ENCODE measurements at places on chromosomes 12 and 14.

- DNase-seq: no peak
These were observed 168.6 kb downstream of the STXBP6 start for GRCh38 chr14:24881116-24881893.

- no peak for DNase-seq
These were observed 148.7 kb downstream of the MDGA2 start for GRCh38 chr14:47526591-47527244.

DNA sequence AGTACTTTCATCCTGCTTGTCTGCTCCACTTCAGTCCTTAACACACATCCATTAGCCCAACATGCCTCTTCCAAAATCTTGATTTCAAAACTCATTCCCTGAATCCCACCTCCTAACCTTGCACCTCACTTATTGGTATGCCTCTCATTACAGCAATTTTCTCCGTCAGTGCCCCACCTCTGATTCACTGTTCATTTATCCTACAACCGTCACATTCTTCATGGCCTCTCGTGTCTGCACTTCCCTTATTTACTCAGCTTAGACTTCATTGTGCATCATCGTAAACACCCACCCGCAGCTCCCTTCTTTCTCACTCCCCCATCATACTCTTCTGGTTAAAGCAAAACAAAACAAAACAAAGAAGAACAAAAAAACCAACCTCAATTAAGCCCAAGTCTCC is 160.6 kb upstream of the HMGA2 start:
- DNase-seq: no peak

GRCh38 chr14:31025367-31026076 is at the start of gene AP4S1:
Gene AP4S1, plus strand, starts transcription at chr14:31025649. Its CDS starts 40,548 bp downstream, at chr14:31066197.
- DNase-seq: peak; percentile 85

GRCh38 chr14:77131206-77131605 is 10.4 kb downstream of the ZDHHC22 start:
- DNase-seq: peak; percentile 17

DNA sequence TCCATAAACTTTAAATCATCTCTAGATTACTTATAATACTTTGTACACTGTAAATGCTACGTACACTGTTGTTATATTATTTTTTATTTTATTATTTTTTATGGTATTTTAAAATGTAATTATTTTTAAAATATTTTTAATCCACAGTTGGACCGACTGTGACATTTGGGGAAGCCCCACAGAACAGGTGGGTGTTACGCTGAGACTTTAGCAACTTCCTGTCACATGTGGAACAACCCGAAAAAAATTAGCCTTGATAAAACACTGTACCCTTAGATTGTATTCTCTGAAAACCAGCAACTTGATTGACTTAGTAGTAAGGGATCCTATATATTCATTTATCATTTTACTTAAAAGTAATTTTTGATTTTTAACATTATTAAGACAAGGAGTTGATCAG is 1755.7 kb upstream of the SEL1L start:
- no peak for DNase-seq

- no peak for DNase-seq
These were observed 42.3 kb upstream of the EVL start for GRCh38 chr14:100022772-100023451.

GRCh38 chr12:131830914-131831571 is 2.9 kb downstream of the MMP17 start:
- peak; percentile 77 for DNase-seq

- DNase-seq: peak; percentile 90
These were observed 19.4 kb downstream of the ACVRL1 start for GRCh38 chr12:51926718-51927117.

GRCh38 chr12:52119398-52120254 is 40.1 kb downstream of the SMIM41 start:
- peak; percentile 95 for DNase-seq

- peak; percentile 64 for DNase-seq
These were observed 184.8 kb upstream of the RPH3A start for GRCh38 chr12:112606611-112607365.

- peak; percentile 92 for DNase-seq
These were observed 3.2 kb upstream of the DYNC1H1 start for GRCh38 chr14:101961011-101961721.

GRCh38 chr12:57250956-57251355 is at the start of gene STAC3:
Gene STAC3, minus strand, starts transcription at chr12:57251187. Its CDS starts 1,551 bp downstream, at chr12:57249636.
- DNase-seq: peak; percentile 51

- DNase-seq: no peak
These were observed 136.4 kb downstream of the PTPRR start for GRCh38 chr12:70784042-70784668.

GRCh38 chr14:87059060-87059839 is 933.7 kb downstream of the GALC start:
- DNase-seq: no peak

- no peak for DNase-seq
These were observed 187.4 kb downstream of the DPF3 start for GRCh38 chr14:72706485-72706884.
